DND-41 (cell line): ENCODE measurements at places on chromosomes 6 and 20.

DNA sequence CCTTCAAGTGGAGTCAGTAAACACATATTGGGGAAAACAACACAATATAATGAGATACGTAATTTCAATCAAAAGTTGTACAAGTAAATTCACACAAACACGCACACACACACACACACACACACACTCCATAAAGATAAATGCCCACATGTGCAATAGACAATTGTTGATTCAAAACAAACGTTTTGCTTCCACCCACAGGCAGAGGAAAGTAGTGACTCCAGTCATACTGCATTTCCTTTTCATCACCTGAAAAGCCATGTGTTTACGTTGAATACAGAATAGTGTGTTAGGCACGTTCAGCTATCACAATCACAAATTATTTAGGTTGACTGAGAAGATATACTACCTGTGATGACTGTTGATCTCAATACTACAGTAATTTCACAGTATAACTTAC is 443.8 kb upstream of the MANEA start:
- no peak for DNase-seq

DNA sequence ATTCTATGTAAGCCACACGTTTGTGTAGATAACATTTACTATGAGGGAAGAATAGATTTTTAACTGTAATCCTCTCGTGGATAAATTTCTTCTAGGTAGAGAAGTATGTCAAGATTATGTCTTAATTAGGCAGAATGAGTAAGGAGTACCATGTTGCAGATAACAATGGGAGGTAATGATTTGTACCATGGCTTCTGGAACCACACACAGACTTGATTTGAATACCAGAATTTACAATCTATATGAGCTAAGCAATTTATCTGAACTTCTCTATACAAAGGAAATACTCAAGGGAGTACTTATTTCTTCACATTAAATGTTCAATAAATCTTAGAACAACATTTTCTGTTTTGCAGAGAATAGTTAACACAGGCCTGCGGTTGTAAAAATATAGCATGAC is 51.5 kb downstream of the RPS12 start:
- no peak for DNase-seq

DNA sequence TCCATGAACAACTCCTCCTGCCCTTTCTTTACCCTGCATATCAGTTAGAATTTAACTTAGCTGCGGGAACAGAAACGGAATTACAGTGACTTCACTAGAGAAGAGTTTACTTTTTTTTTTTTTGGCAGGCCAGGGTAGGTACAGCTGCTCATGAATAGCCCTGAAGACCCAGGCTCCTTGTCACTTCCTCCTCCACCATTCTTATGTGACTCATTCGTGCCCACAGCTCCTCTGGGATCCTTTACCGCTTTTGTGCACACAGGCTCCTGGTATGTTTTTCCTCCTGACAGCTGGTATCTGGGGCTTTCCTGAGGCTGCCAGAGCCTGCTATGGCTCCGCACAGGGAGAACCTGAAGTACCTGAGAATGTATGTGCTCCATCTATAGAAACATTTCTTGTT is 3.9 kb upstream of the KCNS1 start:
- no peak for DNase-seq

DNA sequence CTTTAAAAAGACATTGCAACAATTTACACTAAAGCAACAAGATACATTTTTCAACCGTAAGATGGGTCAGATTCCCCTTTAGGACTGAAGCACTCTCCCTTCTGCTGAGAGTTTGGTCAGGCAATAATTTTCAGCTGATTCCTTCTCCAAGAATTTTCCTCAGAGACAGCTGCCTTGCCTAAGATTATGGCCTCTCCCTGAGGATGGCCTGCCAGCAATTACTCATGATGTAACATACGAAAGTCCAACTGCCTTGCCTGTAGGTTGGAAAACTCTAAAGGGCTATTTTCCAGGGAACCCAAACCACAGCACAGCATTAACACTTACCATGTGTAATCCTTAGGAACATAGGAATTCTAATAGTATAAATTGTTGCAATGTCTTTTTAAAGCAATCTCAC is 229.1 kb upstream of the FLRT3 start:
- no peak for DNase-seq

GRCh38 chr6:17490724-17491123 is 97.3 kb downstream of the CAP2 start:
- DNase-seq = no peak

GRCh38 chr6:12265791-12266190 is 24.4 kb upstream of the EDN1 start:
- no peak for DNase-seq

- no peak for DNase-seq
These were observed 669.3 kb upstream of the GJE1 start for GRCh38 chr6:141463237-141463977.

GRCh38 chr6:35035481-35036030 is 105.6 kb downstream of the TCP11 start:
- no peak for DNase-seq
